ENCODE measurements at places on chromosomes 6 and 20.

GRCh38 chr20:371755-372542 is 8.6 kb upstream of the TRIB3 start:
- DNase-seq: no peak

GRCh38 chr20:43949741-43950618 is 35.3 kb downstream of the TOX2 start:
- peak; percentile 46 for DNase-seq

GRCh38 chr6:152356662-152357061 is 280.5 kb downstream of the SYNE1 start:
- no peak for DNase-seq

DNA sequence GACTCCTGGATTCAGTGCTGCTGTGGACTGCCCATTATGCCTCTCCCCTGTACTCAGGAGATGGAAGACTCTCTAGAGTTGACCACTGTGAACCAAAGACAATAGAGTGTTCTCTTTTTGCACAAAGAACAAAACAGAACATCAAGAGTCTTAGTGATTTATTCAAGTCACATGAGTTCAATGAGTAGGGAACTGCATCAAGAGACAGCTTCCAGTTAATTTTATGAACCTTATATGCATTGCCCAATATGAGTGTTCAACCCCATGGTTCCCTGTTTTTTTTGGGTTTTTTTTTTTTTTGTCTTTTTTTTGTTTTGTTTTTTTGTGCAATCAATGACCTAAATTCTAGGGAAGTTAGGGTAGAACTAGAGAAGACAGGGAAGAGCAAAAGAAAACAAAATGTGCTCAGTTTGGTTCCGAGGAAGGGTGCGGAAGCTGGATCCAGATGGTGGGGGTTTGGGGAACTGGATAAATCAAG is 224.3 kb downstream of the MAFB start:
- no peak for DNase-seq

DNA sequence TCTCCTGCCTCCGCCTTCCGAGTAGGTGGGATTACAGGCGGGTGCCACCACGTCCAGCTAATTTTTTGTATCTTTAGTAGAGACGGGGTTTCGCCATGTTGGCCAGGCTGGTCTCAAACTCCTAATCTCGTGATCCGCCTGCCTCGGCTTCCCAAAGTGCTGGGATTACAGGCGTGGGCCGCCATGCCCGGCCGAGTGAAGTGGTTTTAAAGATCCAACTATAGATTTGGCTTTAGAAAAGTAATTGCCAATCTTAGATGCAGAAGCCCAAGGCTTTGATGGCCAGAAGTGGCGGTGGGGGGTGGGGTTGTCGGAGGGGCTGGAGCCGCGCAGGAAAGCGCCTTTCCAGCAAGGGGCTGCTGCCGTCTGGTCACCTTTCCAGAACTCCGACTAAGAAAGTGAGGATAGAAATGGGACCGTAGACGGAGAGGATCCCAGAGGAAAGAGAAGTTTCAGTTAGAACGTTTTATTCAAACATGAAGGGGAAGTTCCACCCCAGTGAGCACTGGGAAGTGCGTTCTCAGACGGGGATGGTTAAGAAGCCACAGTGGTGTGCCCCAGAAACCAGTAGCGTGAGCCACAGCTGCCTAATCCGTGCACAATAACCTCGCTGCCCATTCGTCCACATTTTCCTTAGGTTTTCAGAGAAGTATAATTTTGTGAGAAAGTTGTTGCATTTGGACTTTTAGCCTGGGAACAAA is 69.7 kb downstream of the DLL1 start:
- no peak for DNase-seq

DNA sequence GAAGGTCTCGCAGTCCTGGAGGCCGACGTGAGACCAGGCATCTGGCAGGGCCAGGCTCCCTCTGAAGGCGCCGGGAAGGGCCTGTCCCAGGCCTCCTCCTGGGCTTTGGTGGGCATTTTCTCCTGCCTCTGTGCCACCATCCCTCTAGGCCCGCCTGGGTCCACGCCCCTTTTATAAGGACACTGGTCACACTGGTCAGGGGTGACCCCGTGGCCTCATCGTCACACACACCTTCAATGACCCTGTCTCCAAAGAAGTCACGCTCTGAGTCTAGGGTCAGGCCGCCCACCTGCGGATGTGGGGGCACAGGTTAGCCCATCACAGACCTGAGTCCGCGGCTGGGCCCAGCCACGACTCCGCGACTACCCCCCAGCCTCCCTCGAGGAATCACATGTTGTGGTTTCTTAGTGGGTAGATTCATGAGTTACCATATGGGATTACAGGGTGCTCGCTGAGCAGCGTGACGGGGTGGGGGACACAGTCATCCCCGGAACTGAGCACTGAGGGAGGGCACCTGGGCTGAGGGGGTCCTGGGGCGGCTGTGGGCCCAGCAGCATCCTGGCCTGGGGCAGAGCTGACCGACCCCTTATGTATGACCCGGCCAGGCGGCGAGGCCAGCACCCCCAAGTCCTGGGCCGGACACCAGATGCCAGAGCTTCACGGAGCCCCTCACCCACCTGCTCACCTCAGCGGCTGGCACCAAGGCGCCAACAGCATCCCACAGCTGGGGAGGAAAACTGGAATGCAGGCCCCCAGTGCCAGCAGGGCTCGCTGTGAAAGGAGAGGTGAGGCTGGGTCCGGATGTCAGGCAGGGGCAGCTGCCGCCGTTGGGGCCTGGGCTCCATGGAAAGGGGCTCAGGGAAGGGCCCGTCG is 115.9 kb downstream of the DLL1 start:
- no peak for DNase-seq

- no peak for DNase-seq
Observed at GRCh38 chr20:45857882-45858216, 435 bp downstream of the ZSWIM3 start.

DNA sequence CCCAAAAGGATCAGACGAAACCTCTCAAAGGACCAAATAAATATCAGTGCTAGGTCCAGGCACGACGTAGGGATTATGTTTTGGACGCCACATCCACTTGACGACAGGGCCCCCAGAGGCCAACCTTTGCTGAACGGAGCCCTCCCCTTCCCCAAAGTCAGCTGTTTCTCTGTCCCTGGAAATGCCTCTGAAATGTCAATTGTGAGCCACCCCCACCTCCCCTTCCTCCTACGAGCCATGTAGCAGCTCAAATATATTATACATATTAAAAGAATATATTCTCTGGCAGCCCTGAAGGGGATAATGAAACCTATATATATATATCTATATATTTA is 39.6 kb upstream of the BLCAP start:
- no peak for DNase-seq

All from stimulated activated CD8-positive, alpha-beta memory T cell treated with anti-CD3 and anti-CD28 coated beads, Interleukin-7, amount 100 ng/mL, for 1 hour (primary cell).